ENCODE measurements at places on chromosomes 12 and 14. TPM values are rescaled to one million over a fixed set of nuclear protein-coding genes. Genes with fewer than 3 reads are reported as not detected.

- DNase-seq = no peak
- H3K4me1 ChIP-seq = no peaks in the 10 kb centered on the region
- no peaks in the 10 kb centered on the region for H3K27me3 ChIP-seq
- no peak overlapping the region for H3K4me3 ChIP-seq
- no peak overlapping the region for H3K27ac ChIP-seq
- no peaks in the 10 kb centered on the region for H3K36me3 ChIP-seq
These were observed 201.8 kb downstream of the ESR2 start for GRCh38 chr14:64092338-64092737.

- no peaks in the 10 kb centered on the region for H3K36me3 ChIP-seq
- H3K27ac ChIP-seq = no peak overlapping the region
- no peak for DNase-seq
- H3K27me3 ChIP-seq = no peaks in the 10 kb centered on the region
- H3K4me3 ChIP-seq = no peak overlapping the region
- no peaks in the 10 kb centered on the region for H3K4me1 ChIP-seq
These were observed 203.4 kb downstream of the TMX1 start for GRCh38 chr14:51443195-51444018.

DNA sequence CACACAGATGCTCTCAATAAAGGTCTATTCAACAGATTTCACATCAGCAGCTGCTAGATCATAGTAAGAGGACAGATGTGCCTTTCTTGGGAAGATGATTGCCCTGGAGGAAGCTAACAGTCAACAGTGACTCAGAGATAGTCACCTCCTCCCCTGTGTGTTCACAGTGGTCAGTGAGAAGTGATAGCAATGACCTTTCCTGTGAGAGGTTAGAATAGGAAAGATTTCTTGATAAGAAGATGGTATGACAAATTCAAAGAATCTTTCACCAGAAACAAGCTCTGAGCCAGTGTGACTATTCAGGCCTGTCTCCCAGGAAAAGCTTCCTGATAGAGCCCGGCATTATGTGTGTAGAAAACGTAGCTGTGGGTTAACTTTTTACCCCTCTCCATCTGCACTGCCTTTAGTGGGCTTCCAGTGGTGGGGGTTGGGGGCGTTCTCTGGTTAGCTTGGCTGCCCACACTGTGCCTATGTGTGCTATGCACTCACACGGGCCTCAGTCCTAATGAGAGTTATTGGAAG, 66.4 kb upstream of the ARHGAP5 start:
- H3K27me3 ChIP-seq = no peaks in the 10 kb centered on the region
- H3K4me1 ChIP-seq = no peaks in the 10 kb centered on the region
- H3K27ac ChIP-seq = no peak overlapping the region
- H3K4me3 ChIP-seq = no peak overlapping the region

DNA sequence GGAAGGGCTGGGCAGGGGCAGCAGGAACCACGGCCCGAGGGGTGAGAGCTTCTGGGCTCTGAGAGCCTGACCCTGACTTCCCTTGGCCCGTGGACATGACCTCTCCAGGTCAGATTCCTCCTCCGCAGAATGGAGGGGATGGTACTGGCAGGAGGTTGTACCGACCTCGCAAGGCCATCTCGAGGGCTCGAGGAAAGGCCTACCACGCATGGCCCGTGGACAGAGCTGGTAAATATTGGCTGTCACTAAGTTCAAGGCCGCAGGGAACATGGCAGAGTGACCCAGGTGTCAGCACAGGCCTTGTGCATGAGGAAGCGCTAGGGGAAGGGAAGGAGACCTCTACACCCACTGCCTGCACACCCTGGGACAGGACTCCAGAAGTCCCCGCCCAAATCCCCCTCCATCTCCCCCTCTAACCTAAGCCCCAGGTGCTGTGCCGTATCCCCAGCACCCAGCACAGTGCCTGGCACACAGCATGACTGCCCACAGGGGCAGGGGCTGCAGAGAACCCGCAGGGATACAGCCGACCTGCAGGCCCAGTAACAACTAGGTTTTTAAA, 54.9 kb upstream of the PPP2R5C start:
- peak overlapping the region; percentile 45 for H3K27ac ChIP-seq
- DNase-seq = no peak
- no peak overlapping the region for H3K4me3 ChIP-seq
- no peaks in the 10 kb centered on the region for H3K36me3 ChIP-seq
- peaks cover 3% of the 10 kb centered on the region for H3K27me3 ChIP-seq

DNA sequence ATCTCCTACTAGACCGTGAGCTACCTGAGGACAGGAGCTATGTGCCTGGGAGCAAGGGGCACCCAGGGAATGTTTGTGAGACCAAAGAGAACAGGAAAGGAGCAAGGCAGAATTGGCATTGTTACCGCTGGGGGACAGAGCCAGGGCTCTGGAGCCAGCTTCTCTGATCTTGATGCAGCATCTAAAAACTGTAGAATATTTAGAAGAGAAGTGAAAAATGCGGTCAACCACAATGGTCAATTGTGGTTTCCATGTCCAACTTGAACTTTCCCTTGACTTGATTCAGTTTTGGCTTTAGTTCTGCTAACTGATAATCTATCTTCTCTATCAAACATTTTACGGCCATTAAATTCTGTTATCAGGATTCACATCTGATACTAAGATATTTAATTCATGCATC, 201.2 kb downstream of the ANO4 start:
- H3K4me1 ChIP-seq = no peaks in the 10 kb centered on the region
- no peaks in the 10 kb centered on the region for H3K27me3 ChIP-seq
- no peak overlapping the region for H3K4me3 ChIP-seq
- DNase-seq = no peak

DNA sequence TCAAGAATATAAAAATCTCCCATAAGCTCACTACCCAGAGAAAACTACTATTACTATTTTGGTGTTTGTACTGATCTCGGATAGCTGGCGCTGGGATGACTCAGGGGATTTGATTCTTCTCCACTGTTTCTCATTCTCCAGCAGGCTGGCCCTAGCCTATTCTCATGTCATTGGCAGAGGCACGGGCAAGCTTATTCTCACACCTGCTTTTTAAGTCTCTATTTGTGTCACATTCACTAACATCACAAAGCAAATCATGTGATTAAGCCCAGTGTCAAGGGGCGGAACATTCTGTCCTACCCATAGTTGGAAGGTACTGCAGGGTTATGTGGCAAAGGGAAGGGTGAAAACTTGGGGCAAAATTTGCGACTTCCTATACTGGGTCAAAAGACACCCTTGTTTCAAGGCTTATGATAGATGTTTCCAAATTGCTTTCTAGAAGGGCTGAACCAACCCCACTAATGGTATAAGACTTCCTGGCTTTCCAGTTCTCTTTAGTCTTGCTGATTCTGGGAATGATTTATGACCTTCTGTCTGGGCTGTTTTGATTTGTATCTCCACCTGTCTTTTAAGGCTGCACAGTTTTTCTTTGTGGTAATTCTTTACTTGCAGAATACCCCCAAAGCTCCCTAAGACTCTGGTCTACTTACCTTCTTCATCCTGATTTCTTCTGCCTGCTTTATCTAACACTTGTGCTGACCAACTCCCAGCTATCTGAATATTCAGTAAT, 406.4 kb downstream of the NRXN3 start:
- no peaks in the 10 kb centered on the region for H3K36me3 ChIP-seq
- H3K27ac ChIP-seq = no peak overlapping the region
- H3K4me1 ChIP-seq = no peaks in the 10 kb centered on the region
- no peak for DNase-seq

GRCh38 chr12:12699345-12699744, 3.4 kb upstream of the GPR19 start:
- H3K4me1 ChIP-seq = no peaks in the 10 kb centered on the region
- H3K4me3 ChIP-seq = no peak overlapping the region
- no peak overlapping the region for H3K27ac ChIP-seq

DNA sequence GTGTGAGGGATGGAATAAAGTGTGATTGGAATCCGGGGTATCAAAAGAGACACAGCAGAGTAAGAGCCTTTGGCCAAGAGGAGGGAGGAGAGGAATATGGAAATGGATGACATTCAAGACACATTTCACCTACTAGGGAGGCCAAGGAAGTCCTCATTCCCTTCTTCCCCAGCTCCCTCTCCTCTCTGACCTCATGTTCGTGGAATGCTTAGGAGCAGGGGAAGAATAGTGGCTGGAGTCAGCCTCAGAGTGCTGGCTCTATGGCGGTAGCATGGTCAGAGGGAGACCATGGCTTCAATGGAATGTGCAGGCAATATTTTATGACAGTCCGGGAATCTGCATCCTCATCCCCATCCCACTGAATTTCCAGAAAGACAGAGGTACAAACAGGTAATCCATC, 196.6 kb downstream of the EGLN3 start:
- H3K27ac ChIP-seq = no peak overlapping the region
- H3K36me3 ChIP-seq = no peaks in the 10 kb centered on the region
- no peak for DNase-seq
- H3K4me1 ChIP-seq = no peaks in the 10 kb centered on the region

GRCh38 chr12:51752234-51752889, 96.2 kb downstream of the FIGNL2 start:
- H3K27ac ChIP-seq = no peak overlapping the region
- H3K27me3 ChIP-seq = no peaks in the 10 kb centered on the region
- DNase-seq = no peak
- no peaks in the 10 kb centered on the region for H3K4me1 ChIP-seq

DNA sequence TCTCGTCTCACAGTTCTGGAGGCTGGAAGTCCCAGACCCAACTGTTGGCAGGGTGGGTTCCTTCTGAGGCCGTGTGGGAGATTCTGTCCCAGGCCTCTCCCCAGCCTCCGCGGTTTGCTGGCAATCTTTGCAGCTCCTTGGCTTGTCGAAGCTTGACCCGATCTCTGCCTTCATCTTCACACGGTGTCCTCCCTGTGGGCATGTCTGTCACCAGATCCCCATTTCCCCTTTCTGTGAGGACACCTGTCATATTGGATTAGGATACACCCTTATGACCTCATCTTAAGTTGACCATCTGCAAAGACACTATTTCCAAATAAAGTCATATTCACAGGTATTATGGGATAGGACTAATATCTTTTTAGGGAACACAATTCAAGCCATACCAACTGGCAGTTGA, 22.6 kb upstream of the LRP1-AS start:
- H3K36me3 ChIP-seq = peaks cover 26% of the 10 kb centered on the region
- no peak for DNase-seq
- H3K4me3 ChIP-seq = no peak overlapping the region
- no peak overlapping the region for H3K27ac ChIP-seq
- no peaks in the 10 kb centered on the region for H3K27me3 ChIP-seq

DNA sequence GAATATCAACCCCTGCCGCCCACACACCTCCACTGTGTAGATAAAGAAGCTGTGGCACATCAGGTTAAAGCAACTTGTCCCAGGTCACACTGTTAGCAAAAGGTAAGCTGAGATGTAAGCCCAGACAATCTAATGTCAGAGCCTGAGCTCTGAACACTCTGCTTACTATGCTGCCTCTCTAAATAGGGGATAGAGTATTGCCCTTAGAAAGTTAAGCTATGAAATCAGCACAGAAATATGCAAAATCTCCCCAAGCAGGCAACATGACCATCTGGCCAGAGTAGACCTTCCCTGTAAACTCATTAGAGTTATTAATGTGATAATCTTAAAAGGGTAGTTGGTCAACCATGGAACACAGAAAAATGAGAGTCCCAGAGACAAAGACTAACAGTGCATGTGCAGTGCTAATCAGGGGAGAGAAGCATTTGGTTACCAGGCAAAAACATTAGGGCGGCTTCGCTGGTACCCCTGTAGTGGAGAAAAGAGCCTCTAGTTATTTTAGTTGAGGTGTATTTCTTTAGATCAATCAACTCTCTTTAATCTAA, 171.0 kb downstream of the BTG1 start:
- no peaks in the 10 kb centered on the region for H3K27me3 ChIP-seq
- DNase-seq = no peak
- no peak overlapping the region for H3K27ac ChIP-seq
- H3K4me3 ChIP-seq = no peak overlapping the region

DNA sequence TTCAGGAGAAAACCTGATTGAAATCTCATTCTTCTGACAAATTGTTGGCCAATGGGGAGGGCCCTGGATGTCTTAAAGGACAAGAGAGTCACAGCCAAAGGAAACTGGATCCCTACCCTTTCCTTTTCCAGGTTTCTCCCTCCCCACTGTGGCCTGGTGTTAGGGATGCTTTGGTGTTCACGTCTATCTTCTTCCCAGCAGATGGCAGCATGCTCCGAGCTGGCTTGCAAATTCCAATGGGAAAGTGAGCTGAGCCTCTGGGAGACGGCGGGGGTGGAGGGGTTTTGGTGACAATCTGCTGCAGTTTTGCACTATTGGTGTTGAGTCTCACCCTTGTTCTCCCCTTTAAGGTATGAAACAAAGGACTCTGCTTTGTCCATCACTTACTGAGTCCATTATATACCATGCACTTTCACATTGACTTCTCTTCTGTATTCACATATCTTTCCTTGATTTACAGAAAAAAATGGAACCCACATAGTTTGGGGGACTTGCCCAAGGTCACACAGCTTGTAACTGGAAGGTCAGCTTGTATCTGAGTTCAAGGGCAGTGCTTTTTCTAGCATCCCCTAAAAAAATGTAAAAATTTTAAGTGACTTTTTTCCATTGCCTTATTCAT, 39.3 kb downstream of the CCDC177 start:
- no peaks in the 10 kb centered on the region for H3K27me3 ChIP-seq
- H3K36me3 ChIP-seq = no peaks in the 10 kb centered on the region
- H3K27ac ChIP-seq = no peak overlapping the region
- H3K4me3 ChIP-seq = no peak overlapping the region
- H3K4me1 ChIP-seq = no peaks in the 10 kb centered on the region
- peak; percentile 21 for DNase-seq

DNA sequence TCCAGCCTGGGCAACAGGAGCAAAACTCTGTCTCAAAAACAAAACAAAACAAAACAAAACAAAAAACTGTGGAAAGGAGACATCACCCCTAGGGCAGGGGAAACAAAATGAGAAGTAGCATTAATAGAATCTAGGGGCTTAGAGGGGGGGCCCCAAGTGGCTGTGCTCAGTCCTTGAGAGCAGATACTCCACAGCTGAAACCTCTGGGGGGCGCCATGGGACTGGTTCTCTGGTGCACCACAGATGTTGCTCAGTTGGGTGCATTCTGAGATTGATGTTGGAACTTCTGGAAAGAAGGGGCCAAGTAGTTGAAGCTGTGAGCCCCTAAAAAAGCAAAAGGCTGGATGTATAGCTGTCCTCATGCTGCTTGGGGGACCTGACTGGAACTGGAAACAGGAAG, 11.8 kb upstream of the SYNE2 start:
- no peaks in the 10 kb centered on the region for H3K27me3 ChIP-seq
- DNase-seq = no peak
- H3K27ac ChIP-seq = no peak overlapping the region
- no peaks in the 10 kb centered on the region for H3K4me1 ChIP-seq
- H3K36me3 ChIP-seq = no peaks in the 10 kb centered on the region
- H3K4me3 ChIP-seq = no peak overlapping the region

- H3K36me3 ChIP-seq = no peaks in the 10 kb centered on the region
- H3K27me3 ChIP-seq = no peaks in the 10 kb centered on the region
- H3K27ac ChIP-seq = no peak overlapping the region
These were observed 224.3 kb upstream of the DCN start for GRCh38 chr12:91406920-91407341.

SSTR1 gene
- total RNA-seq = 0.80 TPM

ORAI1 gene
- 5.5 TPM for total RNA-seq

DEGS2 gene
- 2.8 TPM for total RNA-seq

CPM gene
- 68.4 TPM for total RNA-seq

KRT85 gene
- not detected for total RNA-seq

TAS2R10 gene
- total RNA-seq = 0.41 TPM

CD4 gene
- 8.6 TPM for total RNA-seq

JAG2 gene
- total RNA-seq = 30.5 TPM

SLC6A12 gene
- total RNA-seq = 1.0 TPM
